Activated CD8-positive, alpha-beta memory T cell treated with anti-CD3 and anti-CD28 coated beads for 1 hour (primary cell): ENCODE measurements at places on chromosomes 7 and 10.

DNA sequence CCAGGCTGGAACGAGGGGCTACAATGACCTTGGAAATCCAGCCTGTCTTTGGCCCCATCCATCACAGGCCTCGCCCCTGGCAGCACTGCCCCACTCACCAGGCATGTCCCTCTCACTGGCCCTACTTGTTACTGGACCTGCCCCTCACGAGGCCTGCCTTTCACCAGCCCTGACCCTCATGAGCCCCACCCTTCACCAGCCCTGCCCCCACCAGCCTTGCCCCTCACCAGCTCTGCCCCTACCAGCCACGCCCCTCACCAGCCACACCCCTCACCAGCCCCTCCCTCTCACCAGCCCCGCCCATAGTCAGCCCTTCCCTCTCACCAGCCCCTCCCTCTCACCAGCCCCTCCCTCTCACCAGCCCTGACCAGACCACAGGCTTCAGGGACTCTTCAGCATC is 57.8 kb downstream of the COL26A1 start:
- no peak for DNase-seq

- no peak for DNase-seq
Measured at GRCh38 chr10:42646687-42647640, 8.6 kb upstream of the ZNF33B start.

GRCh38 chr10:58667658-58668310 is 155.1 kb downstream of the BICC1 start:
- no peak for DNase-seq

- DNase-seq = no peak
Measured at GRCh38 chr7:71130031-71130679, 1.8 kb upstream of the GALNT17 start.

DNA sequence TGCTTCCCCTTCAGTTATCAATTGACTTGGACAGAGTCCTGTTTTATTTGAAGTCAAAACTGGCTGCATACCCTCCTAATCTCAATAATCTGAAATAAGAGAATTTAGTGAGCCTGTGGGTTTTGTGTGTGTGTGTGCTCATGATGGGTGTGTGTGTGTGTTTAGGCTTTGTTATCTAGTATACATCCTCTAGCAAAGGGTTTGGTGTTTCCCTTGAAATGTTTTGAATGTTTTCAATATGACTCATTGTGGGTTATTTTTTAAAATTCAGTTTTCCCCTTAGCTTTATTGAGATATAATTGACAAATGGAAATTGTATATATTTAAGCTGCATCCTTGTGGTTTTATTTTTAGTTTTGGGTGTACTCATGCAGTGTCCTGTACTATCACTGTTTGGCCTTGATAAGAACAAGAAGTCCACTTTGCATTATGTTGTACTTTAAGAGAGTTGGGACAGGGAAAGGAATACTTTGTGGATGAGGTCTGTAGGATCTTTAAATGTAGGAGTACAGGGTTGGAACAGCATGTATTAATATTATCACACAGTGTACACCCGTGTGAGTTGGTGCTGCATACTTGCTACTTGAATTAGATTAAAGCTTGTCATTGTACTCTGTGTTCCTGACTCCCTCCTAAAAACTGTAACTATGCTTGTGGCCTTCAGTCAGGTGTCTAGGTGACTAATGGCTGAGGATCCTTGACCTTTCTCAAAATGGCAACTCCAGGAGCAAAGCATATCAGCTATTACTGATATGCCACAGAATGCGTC is 58.3 kb downstream of the VCL start:
- DNase-seq = no peak

DNA sequence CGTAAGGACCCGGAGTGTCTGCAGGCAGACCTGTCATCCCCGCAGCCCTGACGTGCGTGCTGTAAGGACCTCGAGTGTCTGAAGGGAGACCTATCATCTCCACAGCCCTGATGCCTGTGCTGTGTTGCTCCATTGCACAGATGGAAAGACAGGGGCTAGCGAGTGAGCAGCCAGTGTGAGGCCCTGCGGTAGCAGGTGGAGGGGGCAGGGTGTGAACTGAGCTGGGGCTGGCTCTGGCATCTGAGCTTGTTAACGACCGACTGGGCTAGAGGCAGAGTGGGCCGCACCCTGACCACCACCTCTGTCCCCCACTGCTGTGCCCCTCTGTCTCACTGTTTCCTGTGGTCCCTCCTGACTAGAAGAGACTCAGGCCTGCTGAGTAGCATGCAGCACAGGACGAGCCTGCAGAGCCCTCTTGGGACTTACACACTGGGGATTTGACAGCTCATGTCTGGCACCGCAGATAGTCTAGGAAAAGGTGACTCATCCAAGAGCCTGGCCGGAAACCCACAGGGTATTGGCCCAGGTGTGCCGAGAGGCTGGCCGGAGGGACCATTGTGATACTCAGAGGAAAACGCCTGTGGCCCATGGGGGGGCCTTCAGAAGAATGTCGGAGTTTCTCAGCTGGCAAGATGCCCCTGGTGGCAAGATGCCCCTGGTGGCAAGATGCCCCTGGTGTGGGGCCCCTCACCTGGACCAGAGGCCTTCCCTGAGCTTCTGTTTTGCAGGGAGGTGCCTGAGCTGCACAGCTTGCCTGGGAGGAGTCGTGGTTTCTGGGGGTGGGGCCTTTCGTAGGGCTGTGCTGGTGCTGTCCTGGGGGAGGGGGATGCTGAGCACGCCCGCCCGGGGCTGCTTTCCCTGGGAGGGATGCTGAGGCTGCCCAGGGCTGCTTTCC is 34.3 kb downstream of the INPP5A start:
- DNase-seq = no peak

DNA sequence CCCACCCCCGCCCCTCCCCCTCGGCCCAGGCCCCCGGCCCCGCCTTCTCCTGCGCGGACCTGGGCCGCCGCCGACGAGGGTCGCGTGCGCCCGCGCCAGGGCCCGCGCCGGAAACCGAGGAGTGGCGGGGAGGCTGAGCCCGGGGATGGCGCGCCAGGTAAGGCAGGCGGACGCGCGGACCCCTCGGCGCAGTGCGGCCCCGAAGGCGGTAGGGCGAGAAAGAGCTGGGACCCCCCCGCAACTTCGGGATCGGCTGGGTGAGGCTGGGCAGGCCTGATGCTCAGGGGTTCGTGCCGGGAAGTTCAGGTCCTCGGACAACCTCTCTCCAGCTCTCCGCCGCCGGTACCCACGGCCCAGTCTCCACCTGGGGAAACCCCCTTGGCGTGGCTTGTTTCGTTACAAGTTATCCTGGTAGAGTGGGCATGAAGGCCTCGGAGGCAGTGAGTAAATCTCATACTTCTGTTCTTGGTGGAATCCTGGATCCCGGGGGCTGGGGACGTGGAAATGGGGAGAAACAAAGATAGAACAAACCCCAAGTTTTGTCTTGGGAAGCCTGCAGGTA is 58.4 kb downstream of the ZNF467 start:
- peak; percentile 17 for DNase-seq

DNA sequence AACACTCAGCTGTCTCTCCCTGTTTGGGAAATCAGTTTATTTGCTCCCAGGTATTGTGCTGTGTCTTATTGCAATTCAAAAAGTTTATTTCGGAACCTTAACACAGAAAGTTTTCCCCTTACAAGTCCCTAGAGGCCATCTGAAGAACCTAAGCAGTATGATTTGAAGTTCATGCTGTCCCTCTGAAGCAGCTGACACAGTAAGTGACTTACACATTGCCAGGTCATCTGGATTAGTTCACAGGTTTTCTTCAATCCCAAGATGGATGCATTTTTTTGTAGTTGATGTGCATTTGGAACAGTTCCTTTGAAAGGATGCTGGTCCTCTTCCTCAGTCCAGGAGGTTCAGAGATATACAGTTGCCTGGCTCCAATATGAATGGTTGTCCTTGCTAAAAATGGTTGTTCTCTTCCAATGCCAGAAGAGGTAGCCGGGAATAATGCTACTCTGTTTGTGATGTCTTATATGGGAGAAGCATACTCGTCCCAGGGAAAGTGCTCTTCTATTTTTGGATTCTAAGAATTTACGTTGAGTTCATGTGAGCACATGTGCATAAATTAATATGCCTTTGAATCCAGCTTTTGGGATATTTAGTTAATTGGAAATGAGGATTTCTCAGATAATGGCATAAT is 183.5 kb upstream of the PHYHIPL start:
- no peak for DNase-seq

DNA sequence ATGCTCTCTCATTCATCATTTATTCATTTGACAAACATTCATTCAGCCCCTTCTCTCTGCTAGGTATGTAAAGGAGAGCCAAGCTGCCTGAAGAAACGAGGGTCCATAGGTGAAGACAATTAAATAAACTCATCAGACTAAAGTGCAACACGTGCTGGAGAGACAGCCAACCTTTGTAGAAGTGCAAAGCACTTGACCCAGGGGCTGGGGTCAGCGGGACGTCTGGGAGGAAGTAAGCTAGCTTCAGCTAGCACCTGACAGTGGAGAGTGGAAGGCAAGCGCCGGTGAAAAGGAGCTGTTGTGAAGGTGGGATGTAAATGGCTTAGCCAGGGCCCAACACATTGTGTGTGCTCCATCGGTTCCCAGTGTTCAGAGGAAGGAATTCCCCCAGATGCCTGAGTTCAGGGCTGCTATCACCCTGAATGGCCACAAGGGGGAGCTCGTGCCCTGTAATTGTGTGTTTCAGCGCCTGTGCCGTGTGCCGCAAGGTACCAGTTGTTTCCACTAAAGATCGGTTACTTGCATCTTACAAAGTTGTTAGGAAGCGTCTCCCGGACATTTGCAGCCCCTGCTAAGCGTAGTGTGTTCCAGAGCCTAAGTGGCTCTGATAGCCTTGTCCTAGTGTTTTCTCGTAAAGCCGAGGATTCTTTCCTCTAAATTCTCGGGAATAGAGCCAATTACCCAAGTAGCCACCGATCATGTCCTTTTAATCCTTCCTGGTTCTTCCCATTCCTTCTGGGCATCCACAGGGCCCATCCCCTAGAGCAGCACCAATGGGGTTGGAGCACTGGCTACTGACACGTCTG is 30.6 kb downstream of the TLX1 start:
- peak; percentile 37 for DNase-seq

GRCh38 chr7:128164061-128164954 is 76.8 kb upstream of the LEP start:
- no peak for DNase-seq

DNA sequence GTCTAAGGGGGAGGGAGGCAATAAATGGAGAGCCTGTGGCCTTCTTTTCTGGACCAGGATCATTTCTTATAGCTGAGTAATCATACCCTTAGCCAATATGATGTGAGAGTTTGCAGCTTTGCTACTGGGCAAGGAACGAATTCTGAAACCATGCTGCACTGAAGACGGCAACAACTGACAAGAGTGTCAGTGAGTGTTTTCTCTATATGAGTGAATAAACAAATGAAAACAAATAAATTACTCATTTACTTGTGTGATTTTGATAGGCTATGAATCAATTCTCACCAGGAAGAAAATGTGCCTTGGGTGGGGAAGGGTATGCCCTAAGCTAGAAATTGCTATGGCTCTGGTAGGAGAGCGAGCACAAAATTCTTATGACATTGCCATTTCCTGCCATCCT is 79.4 kb upstream of the LRRN3 start:
- DNase-seq = no peak

DNA sequence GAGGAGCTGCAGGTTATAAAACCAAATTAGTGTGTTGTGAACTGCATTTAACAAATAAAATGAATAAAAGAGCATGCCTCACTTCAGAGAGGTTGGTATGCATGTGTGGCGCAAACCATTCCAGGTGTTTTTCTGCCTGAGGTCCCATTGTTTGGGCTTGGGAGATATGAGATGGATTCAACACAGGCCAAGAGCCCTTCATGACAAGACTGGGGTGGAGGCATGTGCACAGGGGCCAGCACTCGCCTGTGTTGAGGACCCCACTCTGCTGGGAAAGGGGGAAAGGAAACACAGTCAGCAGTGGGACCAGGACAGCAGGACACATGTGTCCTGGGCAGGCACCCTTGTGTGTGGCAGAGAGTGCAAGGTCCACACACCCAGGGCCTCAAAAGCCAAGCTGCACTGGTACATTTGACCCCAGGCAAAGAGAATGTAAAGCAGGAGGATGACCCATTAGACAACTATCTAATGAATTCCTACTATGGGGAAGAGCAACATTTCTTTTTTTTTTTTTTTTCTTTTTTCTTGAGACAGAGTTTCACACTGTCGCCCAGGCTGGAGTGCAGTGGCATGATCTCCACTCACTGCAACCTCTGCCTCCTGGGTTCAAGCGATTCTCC is 9.2 kb upstream of the SLC18A3 start:
- DNase-seq = no peak

DNA sequence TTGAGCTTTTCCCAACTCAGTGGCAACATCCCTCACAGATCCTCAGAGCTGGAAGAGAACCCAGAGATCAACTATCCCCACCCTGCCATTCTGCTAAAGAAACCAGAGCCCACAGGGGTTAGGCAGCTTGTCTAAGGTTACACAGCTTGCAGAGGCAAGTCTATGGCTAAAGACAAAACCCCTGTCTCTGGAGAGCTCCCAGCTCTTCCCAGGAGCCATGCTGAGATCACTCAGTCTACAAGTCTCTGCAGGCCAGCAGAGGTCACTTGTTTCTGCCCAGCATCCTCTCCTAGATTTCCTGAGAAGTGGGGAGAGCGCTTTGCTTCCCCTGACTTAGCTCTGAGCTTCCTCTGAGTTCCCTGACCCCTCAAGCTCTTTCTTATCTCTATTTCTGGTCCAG is 28.5 kb upstream of the LOXL4 start:
- no peak for DNase-seq

DNA sequence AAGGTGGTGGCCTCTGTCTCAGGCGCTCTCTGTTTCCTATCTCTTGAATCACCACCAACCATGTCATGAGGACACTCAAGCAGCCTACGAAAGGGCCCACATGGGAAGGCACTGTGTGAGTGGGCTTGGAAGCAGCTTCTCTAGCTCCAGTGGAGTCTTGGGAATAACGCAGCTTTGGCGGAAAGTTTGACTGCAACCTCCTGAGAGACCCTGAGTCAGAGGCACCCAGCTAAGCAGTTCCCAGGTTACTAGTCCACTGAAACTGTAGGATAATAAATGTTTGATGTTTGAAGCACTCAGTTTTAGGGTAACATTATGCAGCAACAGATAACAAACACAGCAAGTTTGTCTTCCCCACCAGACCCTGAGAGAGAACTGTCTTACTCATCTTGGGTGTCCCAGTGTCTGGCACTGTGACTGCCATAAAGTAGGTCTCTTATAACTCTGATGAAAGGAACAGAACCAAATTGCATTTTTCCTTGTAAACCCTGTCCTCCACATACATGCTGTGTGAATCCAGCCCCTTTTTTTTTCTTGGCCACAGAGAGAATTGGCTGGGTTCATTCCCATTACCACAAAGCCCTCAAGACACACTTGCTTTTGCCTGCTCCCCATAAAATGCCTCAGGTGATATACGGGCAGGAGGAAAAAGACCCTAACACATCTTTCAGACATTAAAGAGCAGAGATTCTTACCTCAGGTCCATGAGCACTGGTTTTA is 185.5 kb downstream of the ZNF365 start:
- no peak for DNase-seq

- DNase-seq = no peak
Measured at GRCh38 chr10:132320654-132321469, 11.1 kb upstream of the LRRC27 start.

GRCh38 chr7:117155694-117156093 is 167.2 kb downstream of the WNT2 start:
- no peak for DNase-seq

- DNase-seq = peak; percentile 1
Measured at GRCh38 chr7:152759949-152760853, 649 bp downstream of the ACTR3B start.
